ENCODE measurements at places on chromosomes 2 and 18.
A peak's percentile ranks its signal among the peaks of the same experiment; 100 is the strongest.

GRCh38 chr2:239666855-239667376 is 266.1 kb upstream of the HDAC4 start:
- DNase-seq, result no peak

- DNase-seq, result no peak
Measured at GRCh38 chr2:217732992-217733391, 269.8 kb downstream of the TNS1 start.

- DNase-seq, result no peak
Measured at GRCh38 chr2:102803897-102804217, 42.0 kb downstream of the TMEM182 start.

DNA sequence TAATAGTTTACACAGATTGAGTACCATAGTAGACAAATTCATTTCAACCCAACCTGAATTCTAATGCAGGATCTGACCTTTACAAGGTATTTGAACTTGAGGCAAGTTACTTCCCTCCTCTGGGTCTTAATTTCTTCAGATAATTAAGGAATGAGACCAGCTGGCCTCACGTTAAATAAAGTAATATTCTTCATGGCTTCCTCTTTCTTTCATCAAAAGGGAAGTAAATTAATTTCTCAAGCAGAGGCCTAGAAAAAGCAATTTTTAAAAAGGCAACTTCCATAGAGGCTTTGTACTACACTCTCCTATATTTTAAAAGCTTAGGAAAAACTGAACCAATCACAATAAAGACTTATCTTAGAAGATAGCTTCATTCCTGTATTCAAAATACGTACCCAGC is 109.2 kb downstream of the EXOC6B start:
- DNase-seq, result no peak

- DNase-seq, result no peak
Measured at GRCh38 chr2:190205657-190206056, 114.0 kb downstream of the HIBCH start.

DNA sequence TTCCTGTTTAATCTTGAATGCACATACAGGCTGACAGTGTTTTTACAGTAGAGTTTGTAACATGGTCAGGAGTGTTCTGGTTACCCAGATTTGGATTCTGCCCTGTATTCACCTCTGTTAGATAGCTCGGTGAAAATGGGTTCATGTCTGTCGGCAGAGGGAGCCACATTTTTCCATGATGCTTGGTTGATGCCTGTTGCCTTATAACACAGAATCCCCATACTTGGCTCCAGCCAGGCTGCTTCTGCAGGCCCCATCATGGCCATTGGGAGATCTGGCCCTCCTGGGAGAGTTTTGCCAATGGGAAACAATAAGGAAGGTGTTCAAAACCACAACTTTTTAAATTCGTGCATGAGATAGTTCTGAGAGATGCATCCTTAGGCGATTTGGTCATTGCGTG is 78.1 kb downstream of the WDSUB1 start:
- DNase-seq, result no peak

- no peak for DNase-seq
Measured at GRCh38 chr2:72682061-72682460, 143.8 kb downstream of the EXOC6B start.

GRCh38 chr18:79812052-79812451 is 14.3 kb downstream of the KCNG2 start:
- DNase-seq, result no peak

- no peak for DNase-seq
Measured at GRCh38 chr2:100934504-100935371, 67.4 kb upstream of the RPL31 start.

- DNase-seq, result no peak
Measured at GRCh38 chr18:63867368-63868125, 20.0 kb upstream of the SERPINB2 start.

GRCh38 chr2:224574423-224575084 is 10.6 kb downstream of the CUL3 start:
- DNase-seq, result no peak

DNA sequence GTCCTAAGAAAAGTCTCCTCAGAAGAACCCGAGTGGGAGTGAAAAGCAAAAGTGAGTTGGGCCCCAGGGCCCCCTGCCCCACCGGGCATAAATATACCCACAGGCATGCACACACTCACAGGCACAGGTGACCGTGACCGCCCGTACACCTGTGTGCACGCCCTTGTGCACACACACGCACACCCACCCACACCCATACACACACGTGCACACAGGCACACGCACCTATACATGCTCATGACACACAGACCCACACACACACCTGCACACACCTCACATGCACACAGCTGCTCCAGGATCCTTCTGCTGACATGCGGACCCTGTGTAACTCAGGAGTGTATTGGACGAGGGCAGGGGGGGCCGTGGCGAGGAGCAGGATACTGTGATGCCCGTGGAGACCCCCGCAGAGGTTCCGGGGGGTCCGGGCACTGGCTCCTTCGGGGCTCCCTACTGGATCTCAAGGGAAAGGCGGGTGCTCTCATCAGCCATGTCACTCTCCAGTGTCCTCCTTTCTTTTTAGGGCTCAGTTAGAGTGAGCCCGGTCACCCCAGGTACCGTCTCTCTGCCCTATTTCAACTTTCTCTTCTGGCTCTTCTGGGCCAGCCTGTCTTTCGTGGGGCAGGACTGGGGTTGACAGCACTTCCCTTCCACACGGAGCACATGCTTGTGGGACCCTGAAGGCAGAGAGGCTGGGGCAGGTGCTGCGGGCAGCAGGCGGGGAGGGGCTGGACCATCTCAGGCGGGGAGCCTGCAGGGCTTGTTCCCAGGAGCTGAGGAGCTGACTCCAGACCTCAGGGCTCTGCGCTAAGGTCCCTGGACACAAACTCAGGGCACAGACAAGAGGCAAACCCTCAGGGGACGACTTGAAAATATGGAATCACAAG is 48.5 kb downstream of the TPO start:
- no peak for DNase-seq

GRCh38 chr2:217893440-217893839 is 109.4 kb downstream of the TNS1 start:
- DNase-seq, result no peak

DNA sequence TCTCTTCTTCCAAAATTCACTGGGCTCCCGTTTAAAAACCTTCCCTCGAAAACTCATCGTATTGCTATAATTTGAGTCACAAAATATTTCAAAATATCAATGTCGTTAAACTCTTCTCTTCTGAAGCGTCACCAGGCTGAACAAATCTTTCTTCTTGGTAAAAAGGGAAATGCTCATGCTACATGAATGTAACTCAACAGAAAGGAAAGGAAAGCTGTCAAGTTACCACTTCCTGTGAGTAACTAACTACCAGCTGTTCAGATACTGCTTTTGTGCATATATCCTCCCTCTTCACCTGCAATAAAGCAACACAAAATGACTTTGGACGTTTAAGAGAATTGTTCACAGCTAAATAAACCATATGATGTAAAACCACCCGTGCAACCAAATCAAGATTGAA is 95.4 kb downstream of the DOCK10 start:
- DNase-seq, result peak; percentile 34

DNA sequence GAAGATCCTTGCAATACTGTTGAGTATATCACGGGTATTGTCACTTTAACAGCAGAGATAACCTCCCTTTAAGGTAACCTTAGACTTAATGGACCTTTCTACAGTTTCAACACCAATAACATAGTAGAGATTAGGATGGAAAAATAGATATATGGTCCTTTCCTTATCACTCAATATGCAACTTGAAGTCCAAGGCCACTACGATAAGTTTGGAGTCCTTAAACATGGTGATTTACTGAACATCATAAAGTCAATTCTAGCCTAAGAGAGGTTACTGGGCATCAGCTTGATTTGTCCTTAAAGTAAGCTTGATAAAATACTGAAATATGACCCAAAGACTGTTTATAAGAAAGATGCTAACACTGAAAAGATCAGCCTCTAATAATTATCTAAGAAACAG is 203.2 kb downstream of the STK39 start:
- no peak for DNase-seq

- DNase-seq, result no peak
Measured at GRCh38 chr18:27171993-27172392, 13.1 kb downstream of the CHST9 start.

DNA sequence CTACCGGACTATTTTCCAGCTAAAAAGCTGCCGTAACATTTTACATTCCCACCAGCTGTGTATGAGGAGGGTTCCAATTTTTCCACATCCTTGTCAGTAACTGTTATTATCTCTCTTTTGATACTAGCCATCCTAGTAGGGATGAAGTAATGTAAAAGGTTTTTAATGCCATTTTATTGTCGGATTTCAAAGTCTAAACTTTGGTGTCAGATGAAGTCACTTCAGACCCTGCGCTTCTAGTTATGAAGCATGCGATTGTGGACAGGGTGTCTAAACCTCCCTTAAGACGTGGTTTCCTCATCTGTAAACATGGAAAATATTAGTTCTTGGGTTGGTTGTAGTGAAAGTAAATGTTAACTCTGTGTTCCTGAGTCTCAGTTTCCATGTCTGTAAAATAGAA is 4.7 kb downstream of the DGKD start:
- no peak for DNase-seq

DNA sequence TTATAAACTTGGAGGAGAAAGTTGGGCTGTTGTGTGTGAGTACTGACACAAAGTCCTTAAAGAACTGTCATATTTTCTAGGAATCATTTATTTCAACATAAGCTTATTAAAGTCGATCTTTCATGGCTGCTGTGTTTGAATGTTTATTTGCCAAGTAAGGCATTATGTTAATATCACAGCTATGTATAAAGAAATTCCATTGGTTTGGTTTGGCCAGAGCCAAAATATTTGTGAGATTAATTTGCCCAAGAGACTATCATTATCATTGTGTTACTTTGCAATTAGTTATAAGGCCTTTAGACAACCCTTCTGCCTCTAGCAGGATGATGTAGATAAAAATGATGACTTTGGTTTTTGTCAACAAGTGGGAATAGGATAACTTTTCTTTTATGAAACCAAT is 240.6 kb upstream of the NT5C1B start:
- no peak for DNase-seq

- DNase-seq, result peak; percentile 67
Measured at GRCh38 chr2:231227310-231228162, 29.1 kb downstream of the ARMC9 start.

GRCh38 chr2:113173542-113174375 is at the start of gene PSD4:
Gene PSD4 (plus strand): TSS chr2:113173971. CDS start chr2:113182457, 8,486 bp downstream.
- peak; percentile 94 for DNase-seq

DNA sequence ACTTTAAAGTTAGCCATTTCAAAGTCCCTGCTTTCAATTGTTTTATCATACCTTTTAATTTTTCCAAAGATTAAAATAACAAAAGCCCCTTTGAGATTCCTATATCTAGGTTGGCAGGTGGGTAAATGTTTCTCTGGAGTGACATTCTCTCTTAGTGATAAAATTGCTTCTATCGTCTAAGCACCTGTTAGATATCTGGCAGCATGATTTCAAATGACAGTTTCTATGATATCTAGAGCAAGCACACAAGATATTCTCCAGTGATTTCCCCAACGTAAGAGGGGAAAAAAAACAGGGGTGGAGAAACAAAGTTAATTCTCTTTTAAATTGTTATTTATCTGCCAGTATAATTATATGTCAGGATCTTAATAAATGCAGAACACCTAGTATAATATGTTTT is 610.2 kb downstream of the DSC3 start:
- DNase-seq, result no peak

GRCh38 chr2:151975460-151976414 is 123.1 kb downstream of the CACNB4 start:
- DNase-seq, result no peak

- DNase-seq, result peak; percentile 61
Measured at GRCh38 chr2:241659150-241659739, 21.8 kb downstream of the ATG4B start.

DNA sequence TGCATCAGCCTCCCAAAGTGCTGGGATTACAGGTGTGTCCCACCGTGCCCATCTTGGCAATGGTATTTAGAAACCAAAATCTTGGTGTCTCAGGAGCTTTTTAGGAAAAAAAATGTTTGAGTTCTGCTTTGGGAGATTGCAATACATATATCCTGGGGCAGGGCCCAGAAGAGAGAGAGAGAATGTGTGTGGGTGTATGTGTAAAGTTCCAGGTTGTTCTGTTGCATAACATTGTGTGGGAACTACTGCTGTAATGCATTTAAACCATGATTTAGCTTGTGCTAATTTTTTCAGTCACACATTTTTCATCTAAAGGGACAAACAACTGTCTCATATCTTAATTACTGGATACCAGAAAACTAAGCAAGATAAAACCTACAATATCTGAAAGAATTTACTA is 70.8 kb upstream of the NABP1 start:
- no peak for DNase-seq

GRCh38 chr2:115294999-115295398 is 852.6 kb downstream of the DPP10 start:
- no peak for DNase-seq

Data from activated CD4-positive, alpha-beta T cell treated with anti-CD3 and anti-CD28 coated beads, Interleukin-2, amount 10 ng/mL, durations not matched to agents 7 days and 5 days (primary cell).